Left ventricle myocardium superior (tissue), 1 donor: ENCODE measurements at places on chromosomes 7 and 10.

- no peak for DNase-seq
These were observed 133.1 kb upstream of the PPP1R3A start for GRCh38 chr7:114051871-114052331.

DNA sequence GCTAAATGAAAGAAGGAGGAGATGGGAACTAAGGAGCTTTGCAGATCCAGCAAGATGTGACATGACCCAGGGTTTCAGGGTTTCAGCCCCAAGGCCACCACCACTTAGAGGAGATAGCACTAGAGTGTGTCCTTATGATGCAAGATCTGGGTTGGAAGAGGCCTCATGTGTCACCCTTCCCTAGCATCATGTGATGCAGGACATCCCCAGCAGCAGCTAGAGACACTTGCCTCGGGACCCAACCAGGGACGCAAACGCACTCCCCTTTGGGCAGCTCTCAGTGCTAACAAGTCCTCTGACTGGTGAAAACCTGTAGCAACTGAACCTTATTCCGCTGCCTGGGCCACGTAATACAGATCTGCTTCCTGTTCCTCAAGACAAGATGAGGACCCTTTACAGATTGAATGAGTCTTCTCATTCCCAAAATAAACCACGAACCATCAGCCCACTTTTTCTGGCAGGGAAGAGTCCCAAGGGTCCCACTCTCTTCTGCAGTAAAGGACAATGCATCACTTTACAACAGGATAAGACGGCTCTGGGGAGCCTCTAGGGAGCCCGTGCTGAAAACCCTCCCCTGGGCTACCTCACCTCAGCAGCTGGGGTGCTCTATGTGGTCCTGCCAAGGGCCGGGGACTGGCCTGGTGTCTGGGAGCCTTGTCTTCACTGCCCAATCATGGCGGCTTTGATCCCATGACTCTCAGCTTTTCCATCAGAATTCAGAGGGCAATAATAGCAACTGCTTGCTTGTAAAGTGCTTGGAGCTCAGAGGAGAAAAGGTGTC, 44.8 kb upstream of the GDF10 start:
- no peak for DNase-seq

DNA sequence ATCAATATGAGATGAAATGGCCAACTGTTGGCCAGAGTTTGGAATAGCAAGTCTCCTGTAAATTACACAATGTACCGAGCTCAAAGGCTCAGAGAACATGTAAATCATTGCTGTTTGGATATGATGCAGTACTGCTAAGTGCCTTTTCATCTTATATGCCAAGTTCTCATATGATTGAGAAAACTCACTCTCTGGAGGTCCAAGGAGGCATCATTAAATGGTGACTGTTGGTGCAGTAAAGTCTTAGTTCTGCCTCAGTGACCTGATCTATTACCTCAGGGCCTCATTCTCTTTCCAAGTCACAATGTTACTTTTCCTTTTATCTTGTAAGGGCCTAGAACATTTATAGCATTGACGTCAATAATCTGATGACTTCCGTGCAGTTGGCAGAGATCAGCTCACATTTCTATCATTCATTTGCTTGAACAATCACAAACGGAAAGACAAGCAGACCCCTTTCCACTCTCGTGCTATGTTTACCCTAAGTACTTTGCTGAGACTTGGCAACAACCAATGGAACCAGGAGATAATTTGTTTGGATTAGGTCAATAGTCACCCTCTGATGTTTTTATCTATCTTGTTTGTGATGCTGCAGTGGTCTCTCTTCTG, 32.6 kb upstream of the PDK4 start:
- no peak for DNase-seq

- no peak for DNase-seq
These were observed 7.5 kb upstream of the EPHB6 start for GRCh38 chr7:142847353-142847752.

- DNase-seq, result no peak
These were observed 178.2 kb upstream of the ITGB1 start for GRCh38 chr10:33136271-33136670.

DNA sequence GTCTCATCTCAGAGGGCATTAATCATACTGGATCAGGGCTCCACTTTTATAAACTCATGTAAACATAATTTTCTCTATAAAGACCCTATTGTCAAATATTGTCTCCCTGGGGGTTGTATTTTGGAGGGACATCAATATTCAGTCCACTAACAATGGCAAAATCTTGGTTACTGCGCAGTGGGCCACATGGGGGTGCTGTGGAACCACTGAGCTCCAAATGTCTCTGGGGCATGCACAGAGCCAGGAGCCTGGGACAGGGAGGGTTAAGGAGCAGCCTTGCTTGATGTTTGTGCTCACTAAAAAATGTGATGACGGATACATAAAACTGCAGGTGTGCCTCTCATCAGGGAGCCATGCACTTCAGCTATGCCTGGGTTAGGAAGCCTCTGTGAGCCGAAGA, 62.1 kb upstream of the PRSS58 start:
- no peak for DNase-seq

- no peak for DNase-seq
These were observed 115.8 kb upstream of the TMEM168 start for GRCh38 chr7:112905950-112906349.

- no peak for DNase-seq
These were observed 15.5 kb downstream of the TUBGCP2 start for GRCh38 chr10:133292919-133293809.

DNA sequence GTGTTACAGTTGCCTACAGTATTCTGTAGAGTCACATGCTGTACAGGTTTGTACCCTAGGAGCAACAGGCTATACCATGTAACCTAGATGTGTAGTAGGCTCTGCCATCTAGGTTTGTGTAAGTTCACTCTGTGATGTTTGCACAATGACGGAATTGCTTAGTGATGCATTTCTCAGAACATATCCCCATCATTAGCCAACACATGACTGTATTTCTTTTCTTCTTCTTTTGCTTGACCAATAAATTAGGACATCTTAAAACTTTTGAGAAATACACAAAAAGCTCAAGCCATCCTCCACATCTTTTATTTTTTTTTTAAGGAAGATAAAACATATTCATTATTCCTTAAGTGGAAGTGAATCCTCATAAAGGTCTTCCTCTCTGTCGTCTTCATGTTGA, 5.4 kb upstream of the PFKFB3 start:
- DNase-seq, result no peak

GRCh38 chr7:144384071-144384470, 19.4 kb downstream of the NOBOX start:
- no peak for DNase-seq

DNA sequence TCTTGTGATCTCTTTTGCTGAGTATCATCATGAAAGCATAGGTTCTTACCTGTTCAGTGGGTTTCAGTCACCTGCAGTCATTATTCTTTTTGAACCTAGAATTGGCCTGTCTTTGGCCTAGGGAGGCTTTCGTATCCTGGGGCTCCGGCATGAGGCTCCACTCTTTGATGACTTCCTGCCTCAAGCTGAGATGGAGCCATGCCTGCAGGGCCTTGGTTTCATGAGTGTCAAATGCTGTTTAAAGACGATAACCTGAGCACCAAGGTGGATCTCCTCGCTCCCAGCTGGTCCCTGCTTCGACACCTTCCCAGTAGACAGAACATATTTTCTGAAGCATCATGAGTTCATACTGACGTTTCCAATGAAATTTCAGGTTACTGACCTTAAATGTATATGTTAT, 597.8 kb upstream of the FOXK1 start:
- no peak for DNase-seq

DNA sequence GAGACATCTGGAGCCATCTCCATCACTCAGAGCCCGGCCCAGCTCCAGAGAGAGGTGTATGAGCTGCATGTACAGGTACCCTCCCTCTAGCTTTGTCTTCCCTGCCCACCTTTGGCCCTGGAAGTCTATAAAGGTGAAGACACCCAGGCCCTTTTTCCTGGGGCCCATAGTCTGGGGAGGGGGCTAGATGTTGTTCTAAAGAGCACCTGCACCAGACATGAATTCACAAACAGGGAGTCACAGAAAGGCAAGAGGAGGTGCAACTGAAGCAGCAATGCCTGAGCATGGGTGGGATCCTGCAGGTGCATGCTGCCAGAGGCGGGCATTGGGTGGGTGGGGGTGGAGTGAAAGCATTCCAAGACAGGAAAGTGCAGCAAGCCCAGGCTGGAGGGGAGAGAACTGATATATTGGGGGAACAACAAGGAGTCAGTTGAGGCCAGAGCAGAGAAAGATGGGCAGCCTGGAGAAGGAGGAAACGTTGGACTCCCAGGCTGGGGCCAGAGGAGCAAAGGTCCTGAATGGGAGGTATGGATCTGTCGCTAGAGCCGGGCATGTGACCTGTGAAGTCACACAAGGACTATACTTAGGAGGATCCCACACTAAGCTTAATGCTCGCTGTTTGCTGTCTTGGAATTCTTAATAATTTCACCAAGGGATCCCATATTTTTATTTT, 11.7 kb downstream of the CDHR1 start:
- no peak for DNase-seq

DNA sequence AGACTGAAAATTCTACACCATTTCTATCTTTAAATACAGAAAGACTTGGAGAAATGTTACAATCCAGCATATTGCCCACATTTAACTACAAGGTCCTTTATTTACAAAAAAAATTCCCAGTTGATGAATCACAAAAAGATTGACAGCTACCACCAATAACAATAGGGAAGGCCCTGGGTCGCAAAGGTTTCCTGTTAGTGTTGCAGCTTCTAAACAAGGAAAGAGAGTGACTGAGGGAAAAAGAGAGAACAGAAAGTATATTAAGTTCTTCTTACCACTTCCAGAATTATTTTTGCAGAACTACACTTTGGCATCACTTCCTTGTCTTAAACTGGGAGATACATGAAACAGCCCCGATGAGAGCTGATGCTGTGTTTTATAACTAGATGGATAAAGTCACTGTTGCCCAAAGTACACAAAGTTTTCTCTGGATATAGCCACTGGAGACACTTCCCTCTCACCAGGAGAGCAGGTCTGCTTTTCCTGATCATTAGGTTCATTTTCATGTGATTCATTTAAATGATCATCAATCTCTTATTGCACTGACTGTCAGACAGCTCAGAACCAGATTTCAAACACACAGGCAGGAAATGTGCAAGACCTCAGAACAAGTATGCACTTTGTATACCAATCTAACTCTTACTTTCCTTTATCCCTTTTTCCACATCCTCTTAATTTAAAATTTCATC, 57.0 kb downstream of the SHTN1 start:
- no peak for DNase-seq

GRCh38 chr10:73915206-73915851, 4.4 kb downstream of the PLAU start:
- no peak for DNase-seq

GRCh38 chr10:35435824-35436223, 99.5 kb downstream of the CCNY start:
- no peak for DNase-seq

GRCh38 chr7:109003742-109004141, 434.1 kb downstream of the DNAJB9 start:
- DNase-seq, result no peak

DNA sequence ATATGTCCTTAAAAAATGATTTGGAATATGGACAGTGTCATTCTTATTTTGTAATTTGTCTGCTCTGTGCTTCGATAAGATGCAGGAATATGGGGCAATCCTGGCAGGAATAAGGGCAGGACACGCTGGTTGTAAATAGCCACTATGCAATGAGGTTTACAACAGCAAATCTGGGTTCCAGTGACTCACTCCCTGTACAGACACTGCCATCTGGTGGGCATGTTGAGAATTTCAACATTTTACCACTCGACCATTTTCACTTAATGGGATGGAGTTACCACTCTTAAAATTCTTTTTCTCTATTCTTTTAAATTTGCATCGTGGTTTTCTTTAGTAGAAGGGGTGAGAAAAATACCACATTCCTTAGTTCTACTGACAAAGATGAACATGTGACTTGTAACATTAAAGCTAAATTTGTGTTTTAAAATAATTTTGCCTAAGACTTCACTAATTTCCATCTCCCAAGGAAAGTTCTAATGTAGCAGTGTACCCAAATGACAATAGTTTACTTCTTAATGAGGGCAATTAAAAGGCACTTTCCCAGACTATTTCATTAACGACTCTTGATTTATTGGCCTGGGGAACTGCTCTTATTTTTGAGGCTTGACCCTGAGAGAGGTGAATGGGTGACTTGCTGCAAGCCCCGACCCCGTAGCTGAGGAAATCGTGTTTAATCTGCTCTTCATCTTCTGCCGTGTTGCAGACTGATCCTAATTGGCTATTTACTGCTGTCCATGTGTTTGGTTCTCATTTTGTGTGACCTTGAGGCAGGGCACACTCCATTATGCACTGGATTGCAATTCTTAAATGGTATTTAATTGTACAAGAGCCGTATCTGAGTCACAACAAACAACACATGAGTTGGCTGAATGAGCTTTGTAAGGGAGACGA, 173.6 kb upstream of the IMMP2L start:
- DNase-seq, result no peak

DNA sequence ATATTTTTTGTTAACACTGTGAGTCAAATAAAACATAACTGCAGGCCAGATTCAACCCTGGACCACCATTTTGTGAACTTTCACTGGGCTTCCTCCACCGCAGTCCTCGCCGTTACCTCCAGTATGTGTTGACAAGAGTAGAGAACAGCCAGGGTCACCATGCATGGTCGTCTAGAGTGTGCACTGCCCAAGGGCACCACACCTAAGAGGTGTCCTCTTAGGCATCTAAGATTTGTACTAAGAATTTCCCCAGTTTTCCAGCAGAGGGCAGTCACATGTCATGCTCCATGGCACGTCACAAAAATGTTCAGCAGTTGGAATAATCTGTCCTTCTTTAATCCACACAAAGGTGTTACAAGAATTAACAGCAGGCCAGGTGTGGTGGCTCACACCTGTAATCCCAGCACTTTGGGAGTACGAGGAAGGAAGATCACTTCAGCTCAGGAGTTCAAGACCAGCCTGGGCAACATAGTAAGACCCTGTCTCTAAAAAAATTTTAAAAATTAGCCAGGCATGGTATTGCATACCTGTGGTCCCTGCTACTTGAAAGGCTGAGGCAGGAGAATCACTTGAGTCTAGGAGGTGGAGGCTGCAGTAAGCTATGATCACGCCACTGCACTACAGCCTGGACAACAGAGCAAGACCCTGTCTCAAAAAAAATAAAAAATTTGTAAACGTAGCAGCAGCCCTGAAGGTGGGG, 71.2 kb upstream of the FOXK1 start:
- DNase-seq, result peak; percentile 31
